BJ (cell line): ENCODE measurements at places on chromosomes 3 and 15. TPM values are rescaled to one million over a fixed set of nuclear protein-coding genes. Genes with fewer than 3 reads are reported as not detected.

DNA sequence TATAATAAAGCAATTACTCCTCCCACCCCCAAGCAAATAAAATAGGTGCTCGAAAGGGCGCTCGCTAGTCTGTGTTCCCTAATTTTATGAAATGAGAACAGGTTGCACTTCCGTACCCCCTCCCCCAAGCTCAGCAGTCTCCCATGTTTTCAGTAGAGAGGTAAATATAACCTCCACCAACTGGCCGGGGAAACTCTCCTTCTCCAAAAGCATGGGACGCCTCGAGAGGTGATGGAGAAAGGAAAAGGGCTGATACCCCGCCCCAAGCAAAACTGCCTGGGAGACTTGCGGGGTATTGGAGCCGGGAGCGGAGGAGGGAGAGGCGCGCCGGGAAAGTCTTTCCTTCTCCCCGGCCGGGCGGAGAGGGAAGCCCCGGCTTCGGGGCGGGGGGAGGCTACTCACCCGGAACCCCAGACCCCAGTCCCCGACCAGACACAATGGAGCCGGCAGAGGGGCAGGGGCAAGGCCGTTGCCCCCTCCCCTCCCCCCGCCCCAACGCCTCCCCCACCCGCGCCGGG is 605 bp downstream of the DCUN1D1 start:
- DNase-seq, result no peak

- no peak for DNase-seq
These were observed 7.3 kb downstream of the TMEM212 start for GRCh38 chr3:171850320-171850959.

- peak; percentile 73 for DNase-seq
These were observed 36.5 kb downstream of the ATOSA start for GRCh38 chr15:52642386-52643361.

The BCL2A1 gene
- polyA plus RNA-seq, result not detected in 2 replicates

The TPRA1 gene
- 42.3 and 72.2 TPM in 2 replicates for polyA plus RNA-seq

The SAMMSON gene
- polyA plus RNA-seq, result not detected in 2 replicates
